ENCODE measurements at places on chromosomes 7 and 10.

DNA sequence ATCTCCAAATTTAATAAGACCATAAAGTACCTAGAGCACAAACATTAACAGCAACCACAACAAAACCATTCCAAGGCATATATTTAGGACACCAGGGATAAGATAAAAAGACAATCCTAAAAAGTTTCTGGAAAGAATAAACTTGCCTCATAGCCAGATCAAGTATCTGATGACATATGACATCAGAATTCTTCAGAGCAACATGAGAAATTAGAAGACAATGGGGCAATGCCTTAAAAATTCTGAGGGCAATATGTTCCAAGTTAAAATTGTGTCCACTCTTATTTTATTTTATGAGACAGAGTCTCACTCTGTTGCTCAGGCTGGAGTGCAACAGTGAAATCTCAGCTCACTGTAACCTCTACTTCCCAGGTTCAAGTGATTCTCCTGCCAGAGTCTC, 2.8 kb downstream of the EFCAB10 start:
- DNase-seq = no peak

DNA sequence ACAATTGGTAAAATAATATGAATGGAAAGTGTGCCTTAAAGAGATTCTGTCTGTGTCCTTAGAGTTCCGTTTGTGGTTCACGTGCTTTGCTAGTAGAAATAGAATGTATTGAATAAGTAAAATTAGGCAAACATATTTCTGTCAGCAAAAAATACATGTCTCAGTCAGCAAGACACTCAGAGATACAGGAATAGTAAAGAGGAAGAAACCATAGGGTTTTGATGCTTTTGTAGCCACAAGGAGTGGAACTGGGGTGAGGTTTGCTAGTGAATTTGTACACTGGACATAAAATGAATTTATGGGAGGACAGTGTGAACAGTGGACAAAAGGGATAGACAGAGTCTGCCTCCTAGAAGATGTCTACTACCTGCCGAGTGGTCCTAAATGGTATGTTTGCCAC, 289.2 kb upstream of the NRP1 start:
- no peak for DNase-seq

- no peak for DNase-seq
These were observed 16.2 kb downstream of the DUSP5 start for GRCh38 chr10:110513949-110514348.

- DNase-seq = no peak
These were observed 477.4 kb downstream of the TCERG1L start for GRCh38 chr10:130834170-130834569.

GRCh38 chr7:151053096-151053495, 4.6 kb downstream of the CDK5 start:
- DNase-seq = no peak

- no peak for DNase-seq
These were observed 22.0 kb downstream of the ITGB8 start for GRCh38 chr7:20352573-20353306.

- no peak for DNase-seq
These were observed 34.0 kb upstream of the SLC35B4 start for GRCh38 chr7:134350709-134351108.

- DNase-seq = no peak
These were observed 14.7 kb downstream of the WDR37 start for GRCh38 chr10:1070919-1071318.

- DNase-seq = no peak
These were observed 226.8 kb downstream of the ACTR3B start for GRCh38 chr7:152986376-152986775.

GRCh38 chr7:5139998-5140397, 50.0 kb upstream of the WIPI2 start:
- DNase-seq = no peak

DNA sequence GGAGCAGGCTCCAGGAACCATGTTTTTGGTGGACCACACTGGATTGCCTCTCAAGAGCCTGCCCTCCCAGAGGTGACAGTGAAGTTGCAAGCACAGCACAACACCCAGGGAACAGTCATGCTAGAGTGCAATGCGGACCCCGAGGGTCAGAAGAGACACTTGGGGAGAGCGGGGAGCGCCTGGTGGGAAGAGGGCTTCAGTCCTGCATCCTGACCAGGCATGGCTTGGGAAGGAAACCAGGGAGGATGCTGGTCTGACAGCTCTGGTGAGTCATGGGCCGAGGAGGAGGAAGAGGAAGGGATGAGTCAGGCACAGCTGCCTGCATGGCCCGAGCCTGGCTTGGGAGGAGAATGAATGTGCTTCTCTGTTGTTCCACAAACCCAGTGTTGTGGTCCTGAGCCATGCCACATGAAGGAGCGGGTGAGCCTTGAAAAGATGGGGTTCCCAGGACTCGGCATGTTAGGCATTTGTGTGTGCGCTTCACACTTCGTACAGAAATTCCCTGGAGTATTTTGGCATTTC, 29.5 kb upstream of the ANKRD2 start:
- DNase-seq = peak; percentile 94

DNA sequence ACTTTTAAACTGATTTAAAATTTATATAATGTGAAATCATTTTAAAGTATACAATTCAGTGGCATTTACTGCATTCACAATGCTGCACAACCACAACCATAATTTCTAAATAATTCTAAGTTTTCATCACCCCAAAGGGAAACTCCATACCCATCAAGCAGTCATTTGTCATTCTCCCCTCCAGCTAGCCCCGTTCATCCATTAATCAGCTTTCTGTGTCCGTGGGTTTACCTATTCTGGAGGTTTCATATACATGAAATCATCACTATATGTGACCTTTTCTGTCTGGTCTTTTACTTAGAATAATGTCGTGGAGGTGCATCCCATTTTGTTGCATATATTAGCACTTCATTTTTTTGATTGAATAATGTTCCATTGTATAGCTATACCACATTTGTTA, 214.1 kb downstream of the ADK start:
- DNase-seq = no peak

- no peak for DNase-seq
These were observed 33.1 kb upstream of the ADD3 start for GRCh38 chr10:109974504-109975191.

GRCh38 chr7:106863274-106863997, 1.6 kb upstream of the PIK3CG start:
- DNase-seq = no peak

- no peak for DNase-seq
These were observed 6.2 kb upstream of the OGDHL start for GRCh38 chr10:49768329-49768728.

DNA sequence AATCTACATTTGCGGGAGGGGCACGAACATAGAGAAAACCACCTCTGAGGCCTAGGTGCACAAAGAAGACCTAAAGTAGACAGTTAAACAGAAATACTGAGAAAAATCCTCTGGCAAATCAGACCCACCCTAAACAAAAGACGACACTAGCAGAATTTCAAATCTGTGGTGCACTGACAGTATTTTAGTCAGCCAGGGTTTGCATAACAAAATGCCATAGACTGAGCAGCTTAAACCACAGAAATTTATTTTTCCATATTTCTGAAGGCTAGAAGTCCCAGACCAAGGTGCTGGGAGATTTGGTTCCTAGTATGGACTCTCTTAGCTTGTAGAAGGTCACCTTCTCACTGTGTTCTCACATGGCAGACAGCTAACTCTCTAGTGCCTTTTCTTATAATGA, 26.3 kb downstream of the IPMK start:
- no peak for DNase-seq

DNA sequence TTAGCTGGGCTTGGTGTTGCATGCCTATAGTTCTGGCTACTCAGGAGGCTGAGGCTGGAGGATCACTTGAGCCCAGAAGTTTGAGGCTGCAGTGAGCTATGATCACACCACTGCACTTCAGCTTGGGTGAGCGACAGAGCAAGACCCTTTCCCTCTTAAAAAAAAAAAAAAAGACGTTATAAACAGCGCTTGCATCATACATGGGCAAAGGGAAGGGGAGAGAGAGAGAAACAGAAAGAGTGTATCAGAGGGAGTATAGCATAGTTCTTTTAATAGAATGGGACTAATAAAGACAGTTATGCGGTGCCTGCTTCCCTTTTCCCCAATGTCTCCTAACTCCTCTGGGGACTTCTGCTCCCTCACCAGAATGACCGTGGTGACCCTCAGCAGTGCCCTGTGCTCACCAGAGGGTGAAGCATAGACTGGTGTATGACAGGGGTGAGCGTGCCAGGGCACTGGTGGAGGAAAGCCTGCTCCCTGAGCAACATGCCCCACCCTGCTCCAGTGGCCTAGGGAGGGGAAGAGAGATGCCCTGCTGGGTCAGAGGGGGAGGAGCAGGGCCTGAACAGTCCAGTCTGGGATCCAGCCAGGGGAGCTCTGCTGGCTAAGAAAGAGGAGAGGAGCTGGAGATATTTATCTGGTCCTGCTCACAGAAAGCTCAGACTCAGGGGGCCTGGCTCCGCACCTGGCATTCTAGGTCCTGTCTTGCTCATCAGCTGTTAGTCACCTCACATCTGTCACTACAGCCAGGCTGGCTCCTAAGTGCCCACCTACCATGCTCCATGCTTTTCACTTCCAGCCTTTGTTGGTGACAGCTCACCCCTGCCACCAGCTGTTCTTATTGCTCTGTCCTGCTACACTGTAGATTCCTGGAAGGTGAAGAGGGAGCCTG, 2.2 kb downstream of the PDZD7 start:
- DNase-seq = no peak

GRCh38 chr10:14371581-14371980, 40.9 kb upstream of the FRMD4A start:
- DNase-seq = no peak

DNA sequence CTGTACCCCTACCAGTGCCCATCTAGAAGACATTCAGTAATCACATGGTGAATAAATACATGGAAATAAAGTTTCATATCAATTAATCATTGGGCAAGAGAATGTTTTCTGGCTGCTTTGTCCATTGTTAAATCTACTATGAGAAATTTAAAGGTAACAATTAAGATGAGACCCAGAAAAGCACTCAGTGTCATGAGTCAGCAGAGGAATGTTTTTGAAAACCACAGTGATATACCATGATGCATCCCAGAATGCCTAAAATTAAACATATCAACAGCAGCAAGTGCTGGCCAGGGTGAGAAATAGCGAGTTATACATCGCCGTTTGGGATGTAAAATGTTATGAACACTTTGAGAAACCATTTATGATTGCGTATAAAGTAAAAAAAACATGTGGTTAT, 825.3 kb upstream of the C7orf33 start:
- DNase-seq = no peak

DNA sequence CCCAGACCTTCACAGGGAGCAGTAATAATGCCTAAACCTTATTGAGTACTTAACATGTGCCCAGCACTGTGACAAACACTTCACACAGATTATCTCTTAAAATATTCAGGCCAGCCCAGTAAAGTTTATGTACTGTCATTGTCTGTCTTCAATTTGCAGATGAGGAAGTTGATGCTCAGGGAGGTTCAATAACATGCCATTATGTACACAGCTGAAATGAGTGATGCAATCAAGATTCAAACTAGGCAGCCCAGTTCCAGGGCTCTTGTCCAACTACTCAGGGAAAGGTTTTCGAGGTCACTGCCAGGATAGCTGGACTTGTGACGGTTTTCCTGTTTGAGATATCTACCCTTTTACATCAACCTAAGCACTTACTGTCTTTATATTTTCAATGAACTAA, 56.1 kb downstream of the AUTS2 start:
- DNase-seq = no peak

DNA sequence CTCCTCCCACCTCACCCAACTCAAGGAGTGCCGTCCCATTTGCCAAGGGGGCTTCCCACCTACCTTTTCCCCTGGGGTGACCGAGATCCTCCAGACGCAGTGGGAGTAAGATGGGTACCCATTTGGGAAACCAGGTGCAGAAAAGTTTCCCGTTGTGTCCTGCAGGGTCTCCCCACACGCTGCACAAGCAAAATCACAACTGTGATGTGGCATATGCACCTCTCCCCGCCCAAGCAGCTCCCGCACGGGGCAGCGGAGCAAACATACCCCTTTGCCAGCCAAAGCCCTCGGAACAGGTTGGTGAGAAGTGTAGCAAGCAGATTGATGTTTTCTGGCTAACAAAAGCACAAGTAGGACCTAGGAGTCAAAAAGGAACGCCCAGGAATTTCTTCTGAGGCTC, 51.5 kb upstream of the OPALIN start:
- no peak for DNase-seq

DNA sequence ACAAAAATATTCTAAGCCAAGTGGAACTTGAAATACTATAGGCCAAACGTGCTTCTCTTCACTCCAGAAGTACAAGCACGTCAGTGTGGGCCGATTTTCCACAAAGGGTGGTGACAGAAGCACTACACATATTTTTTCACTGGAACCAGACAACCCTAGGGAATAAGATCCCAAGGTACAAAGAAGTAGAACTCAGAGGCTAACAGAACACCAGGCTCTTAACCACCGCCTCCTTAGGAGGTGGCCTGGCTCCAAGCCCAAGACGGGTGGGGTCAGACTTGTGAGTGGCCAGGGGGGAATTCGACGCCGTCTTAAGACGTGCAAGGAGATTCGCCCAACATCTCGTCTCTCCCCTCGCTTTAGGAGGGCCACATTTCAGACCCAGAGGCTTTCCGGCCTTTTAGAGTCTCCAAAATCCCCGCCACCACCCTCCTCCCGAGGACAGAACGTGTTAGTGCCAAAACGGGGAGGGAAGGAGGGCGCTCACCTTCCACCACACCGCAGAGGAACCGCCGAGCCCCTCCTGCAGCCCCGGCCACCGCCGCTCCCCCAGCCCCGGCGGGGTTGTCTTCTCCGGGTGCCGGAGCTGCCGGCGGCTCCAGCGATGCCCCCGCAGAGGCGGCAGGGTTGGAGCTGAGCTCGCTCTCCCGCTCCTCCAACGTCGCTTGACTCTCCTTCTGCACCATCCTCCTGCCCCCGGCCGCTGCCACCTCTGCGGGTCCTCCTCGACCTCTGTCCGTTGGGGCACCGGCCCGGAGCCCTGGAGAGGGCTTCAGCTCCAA, 716 bp downstream of the OGA start:
- DNase-seq = peak; percentile 85

DNA sequence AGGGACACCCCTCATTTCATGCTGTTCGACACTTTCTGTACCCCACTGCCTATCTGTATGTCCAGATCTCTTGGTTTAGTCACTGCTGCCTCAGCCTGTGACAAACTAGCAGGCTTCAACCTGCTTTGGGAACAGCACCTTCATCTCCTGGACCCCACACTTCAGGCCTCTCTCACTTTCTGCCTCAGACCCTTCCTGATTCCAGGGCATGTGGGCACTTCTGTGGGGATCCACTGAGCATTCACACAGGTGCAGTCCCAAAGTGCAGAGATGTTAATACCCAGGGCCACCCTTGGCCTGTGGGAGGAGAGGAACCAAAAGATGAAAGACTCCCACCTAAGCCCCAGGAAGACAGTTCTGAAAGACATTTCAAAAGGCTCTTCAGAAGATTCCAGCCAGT, 29.4 kb upstream of the C10orf71 start:
- no peak for DNase-seq

DNA sequence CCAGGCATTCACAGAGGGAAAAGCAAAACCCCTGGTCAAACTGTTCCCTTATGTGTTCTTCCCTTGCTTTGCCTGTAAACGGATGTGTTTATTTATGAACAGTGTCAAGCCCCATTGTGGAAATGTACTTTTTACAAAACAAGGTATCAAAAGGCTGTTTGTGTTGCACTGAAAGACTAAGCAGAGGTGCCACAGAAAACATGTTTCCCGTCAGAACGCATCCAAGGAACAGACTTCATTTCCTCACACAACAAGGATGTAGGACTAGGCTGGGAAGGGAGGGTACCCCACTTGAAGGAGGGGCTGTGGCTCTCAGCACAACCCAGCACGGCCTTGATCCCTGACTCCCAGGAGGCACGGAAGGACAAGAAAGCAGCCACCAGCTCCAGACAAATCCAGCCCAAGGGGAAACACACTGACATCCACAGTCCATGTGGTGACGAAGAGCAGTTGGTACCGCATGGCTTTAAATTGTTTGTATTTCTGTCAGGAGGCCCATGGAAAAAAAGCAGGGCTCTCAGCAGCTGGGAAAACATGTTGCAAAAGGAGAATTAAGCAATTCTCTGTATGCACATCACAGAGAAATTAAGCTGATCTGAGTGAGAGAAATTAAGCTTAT, 85.6 kb downstream of the RNF216 start:
- DNase-seq = no peak

Data from HFF-Myc (cell line).